ENCODE measurements at places on chromosomes 12 and 14.

- no peak for ATAC-seq
Observed at GRCh38 chr12:68030248-68030647, 41.0 kb downstream of the IFNG-AS1 start.

- no peak for ATAC-seq
Observed at GRCh38 chr14:49828640-49829039, 23.9 kb downstream of the NEMF start.

DNA sequence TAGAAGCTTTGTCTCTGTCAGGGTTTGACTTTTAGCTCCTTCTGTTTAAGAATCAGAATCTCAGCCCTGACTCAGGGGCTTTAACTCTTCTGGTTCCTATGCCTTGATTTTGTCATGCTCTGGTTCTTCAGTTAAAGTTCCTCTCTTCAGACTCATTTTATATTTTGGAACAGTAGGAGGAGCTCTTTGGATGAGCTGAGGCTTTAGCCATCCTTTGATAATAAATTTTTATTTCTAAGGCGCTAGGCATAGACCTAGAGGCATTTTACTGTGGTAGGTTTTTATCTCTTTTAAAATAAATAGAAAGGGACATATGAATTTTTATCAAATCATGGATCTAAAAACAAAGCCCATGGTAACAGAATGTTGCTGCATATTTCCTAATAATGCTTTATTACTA, 51.7 kb downstream of the ATP23 start:
- ATAC-seq = no peak

GRCh38 chr14:71245659-71246361, 338.6 kb downstream of the PCNX1 start:
- no peak for ATAC-seq

DNA sequence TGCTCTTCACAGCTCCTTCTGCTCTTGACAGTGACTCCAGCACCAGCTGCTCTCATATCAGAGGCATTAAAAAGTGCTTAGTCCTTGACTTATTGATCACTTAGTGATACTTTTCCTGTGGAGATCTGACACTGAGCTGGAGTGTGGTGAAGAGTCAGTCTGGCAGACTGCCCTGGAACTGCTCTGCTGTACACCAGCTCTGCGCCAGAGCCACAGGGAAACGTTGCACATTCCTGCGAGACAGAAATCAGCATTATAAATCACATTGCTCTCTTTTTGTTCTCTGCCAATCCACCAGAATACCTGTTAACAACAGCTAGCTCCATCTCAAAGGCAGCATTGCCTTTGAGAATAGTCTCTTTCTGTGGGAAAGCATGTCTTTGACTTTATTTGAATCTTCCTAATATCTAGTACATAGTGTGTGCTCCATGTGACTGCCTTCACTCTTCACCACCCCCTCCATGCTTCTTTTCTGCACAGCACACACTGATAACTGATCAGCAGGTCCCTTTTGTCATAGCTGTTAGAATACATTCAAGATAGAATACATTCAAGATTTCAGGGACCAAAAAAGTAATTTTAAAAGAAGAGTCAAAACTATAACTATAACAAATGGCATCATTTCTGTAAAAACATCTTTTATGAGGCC, 48.2 kb upstream of the VSX2 start:
- ATAC-seq = no peak

GRCh38 chr14:99241325-99242010, 30.5 kb downstream of the BCL11B start:
- peak; percentile 43 for ATAC-seq

DNA sequence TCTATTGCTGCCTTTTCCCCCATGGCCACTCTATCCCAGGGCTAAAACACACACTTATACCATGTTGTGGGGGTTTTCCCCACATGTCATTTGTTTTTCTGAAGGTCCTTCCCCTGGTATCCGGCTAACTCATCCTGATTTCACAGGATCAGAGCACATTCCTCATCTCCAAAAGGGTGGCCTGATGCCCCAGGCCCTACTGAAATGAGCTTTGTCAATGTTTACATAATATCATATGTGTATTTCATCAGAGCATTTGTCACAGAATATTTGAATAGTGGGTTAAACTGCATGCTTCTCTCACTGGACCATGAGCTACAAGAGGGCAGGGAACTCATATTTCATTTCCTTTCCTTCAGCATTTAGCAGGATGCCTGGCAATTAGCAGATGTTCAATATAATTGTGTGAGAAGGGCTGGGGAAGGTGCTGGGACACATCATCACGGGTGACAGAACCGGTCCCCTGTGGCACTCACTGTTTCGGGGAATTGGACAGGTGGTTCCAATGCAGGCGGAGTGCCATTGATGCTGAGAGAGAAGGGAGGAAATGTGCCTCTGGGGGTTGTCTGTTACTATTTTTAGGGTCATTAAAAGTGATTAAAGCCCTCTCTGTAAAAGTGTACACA, 26.8 kb downstream of the EMP1 start:
- no peak for ATAC-seq

DNA sequence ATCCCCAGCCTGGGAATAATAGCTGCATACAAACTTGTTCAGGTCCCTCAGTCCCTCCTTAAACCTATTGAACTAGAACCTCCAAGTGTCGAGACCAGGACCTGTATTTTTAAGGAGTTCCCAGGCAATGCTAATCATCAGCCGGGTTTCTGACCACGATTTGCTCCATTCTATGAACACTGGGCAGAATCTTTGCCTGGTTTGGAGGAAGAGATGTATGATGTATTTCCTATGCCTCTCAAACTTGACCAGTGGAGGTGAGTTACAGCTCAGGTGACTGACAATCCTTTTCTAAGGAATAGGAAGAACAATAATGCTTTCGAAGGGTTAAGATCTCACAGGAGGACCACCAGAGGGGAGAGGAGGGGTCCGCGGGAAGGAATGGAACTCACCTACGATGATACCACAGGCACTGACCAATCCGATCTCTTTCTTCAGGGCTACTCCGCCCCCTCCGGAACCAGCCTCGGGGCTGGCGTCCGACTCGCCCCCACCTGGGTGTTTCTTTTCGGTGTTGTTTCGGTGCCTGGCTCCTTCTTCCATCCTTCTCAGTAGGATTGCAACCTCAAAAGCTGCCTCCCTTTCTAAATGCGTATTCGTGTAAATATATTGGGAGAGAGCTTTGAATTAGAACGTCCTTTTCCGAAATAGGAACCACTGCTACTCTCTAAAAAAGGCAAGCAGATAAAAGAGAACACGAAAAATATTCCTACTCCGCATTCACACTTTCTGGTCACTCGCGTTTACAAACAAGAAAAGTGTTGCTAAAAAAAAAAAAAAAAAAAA, 895 bp downstream of the SLC7A8 start:
- peak; percentile 68 for ATAC-seq

DNA sequence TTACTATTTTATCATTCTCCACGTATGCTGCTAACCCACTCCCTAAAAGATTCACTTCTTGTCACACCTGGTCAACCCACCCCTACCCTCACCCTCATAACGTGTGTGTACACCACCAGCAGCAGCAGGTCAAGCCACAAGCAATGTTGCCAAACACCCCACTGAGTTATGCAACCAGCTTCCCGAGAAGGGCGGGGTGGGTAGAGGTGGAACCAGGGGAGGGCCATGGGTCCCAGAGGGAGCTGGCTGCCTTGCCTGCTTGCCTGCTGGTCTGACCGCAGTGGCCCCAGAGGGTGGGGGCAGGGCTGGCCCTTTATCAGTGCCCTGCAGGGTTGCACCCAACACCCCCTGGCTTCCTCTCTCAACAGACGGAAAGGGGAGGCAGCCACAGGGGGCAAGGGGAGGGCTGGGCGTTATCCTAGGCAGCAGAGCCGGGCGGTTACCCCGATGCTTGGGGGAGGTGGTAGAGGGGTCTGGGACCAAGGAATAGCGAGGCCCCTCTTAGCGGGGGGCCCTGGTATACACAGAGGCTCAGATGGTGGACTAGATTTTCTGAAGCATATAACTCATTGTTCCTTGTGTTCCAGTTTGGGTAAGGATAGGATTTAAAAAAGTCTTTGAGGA, 3.5 kb upstream of the NFE2 start:
- peak; percentile 13 for ATAC-seq

GRCh38 chr12:10058387-10058786, 27.9 kb downstream of the CLEC9A start:
- no peak for ATAC-seq

DNA sequence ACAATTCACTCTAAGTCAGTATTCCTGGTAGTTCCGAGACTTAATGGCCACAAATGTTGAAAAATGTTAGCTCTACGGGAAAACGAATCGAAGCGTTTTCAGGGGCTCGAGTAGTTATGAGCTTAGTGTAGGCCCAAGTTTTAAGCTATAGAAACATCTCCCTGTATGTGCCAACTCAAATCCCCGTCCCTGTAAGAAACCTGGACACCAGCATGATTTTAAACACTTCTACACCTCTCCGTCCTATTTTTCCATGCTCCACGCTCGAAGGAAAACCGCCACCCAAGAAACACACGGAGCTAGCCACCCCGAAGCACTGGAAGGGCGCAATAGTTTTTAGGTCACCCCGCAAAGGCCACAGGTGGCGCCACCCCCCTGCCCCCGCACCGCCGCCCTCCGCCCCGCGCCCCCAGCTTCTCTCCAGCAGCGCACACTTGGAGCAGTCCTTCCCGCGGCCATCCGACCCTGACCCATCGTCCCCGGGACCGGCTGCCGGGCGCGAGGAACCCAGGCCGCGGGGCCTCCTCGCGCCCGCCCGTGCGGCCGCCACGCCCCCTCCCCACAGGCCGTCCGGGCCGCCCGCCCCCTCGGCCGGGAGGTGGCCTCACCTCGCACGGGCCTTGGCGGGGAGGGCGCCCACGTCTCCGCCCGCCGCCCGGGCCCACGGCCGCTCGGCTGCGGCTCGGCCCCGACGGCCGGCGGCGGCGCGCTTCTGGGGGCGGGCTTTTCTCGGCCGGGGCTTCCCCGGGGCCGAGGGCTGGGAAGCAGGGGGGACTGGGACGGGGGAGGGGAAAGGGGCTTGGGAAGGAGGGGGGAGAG, 522 bp downstream of the R3HDM2 start:
- peak; percentile 68 for ATAC-seq

GRCh38 chr14:106845286-106846087, 1319.1 kb downstream of the TMEM121 start:
- ATAC-seq = peak; percentile 63

DNA sequence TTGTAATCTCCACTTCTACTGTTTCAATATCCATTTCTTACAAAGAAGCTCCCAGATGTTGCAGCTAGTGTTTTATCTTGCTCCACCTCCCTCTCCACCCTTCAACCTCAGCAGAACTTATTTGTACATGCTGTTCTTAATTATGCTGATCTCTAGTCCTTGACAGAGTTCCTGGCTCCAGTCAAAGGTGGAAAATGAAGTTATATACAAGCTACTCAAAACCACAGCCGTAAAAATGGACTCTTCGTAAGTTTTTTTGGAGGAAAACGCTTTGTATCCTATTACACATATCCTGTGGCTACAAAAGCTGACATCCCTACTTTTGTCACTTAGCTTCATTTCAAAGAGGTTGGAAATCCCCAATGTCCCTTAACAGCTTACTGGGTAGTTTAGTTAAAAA, 1.3 kb downstream of the CLEC1A start:
- no peak for ATAC-seq

- no peak for ATAC-seq
Observed at GRCh38 chr12:107469011-107469410, 216.6 kb upstream of the PWP1 start.

GRCh38 chr12:75208856-75209811, 505 bp downstream of the KCNC2 start:
- ATAC-seq = no peak

DNA sequence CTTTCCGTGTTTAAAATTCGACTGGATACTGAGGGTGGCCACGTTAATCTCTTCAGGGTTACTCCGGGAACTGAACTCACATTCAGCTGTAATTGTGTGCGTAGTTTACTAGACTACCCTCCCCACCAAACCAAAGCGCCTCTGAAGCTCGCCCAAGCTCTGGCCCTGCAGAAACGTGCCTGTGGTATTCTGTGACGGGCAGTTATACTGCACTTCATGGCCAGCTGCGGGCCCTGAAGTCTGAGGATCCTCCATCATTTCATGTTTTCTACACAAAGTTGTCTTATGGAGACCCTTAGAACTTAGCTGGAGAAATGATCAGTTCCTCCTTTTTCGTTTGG, 688 bp downstream of the ZNF26 start:
- no peak for ATAC-seq

GRCh38 chr12:104219361-104219892, 3.8 kb downstream of the TXNRD1 start:
- peak; percentile 25 for ATAC-seq

DNA sequence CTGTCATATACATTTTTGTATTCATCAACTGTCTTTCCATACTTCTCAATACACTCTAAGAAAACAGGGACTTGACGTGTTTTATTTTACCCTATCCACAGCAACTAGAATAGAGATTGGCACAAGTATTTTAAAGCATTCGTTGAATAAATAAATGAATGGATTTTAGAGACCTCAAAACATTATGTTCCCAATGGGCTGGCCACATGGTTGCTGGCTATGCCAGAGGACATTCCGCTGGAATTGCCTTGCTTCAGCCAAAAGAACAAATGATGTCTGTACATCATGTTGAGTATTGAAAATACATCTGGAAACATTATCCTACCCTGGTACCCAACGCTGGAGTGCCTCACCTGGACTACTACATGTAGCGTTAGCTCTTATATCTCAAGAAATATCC, 132.8 kb upstream of the RAP1B start:
- no peak for ATAC-seq

DNA sequence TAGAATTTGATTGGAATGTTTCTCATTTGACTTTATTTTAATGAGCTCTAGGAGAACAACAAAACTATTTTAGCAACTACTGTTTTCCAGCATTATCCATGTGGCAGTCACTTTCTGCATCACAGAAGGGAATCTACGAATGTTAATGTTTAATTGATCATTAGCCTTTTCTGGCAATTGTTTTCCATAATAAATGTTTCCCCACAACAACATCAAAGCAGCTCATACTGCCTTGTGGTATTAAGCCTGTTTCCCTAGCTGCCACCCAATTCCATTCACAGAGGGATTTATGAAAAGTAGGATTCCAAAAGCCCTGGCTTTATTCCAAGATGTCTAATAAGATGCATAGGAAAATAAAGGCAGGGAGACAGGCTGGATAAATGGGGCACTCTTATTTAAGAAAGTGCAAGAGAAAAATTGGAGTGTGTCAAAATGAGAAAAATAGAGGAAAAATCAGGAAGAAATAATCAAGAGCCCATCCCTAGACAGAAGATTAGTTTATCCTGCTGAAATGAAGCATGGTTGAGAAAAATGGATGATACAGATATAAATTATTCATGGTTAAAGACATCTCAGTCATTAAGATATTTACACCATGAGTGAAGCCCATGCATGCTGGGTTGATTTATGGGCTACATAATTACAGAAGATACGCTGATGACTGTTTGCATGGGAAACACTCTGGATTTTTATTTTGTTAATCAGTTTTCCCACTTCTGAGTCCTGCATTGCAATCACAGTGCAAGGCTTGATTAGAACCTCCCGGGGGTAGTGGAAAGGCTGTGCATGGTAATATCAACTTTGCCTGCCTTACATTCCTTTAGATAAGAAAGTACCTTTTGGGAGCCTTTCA, 180.3 kb downstream of the HELB start:
- ATAC-seq = no peak

DNA sequence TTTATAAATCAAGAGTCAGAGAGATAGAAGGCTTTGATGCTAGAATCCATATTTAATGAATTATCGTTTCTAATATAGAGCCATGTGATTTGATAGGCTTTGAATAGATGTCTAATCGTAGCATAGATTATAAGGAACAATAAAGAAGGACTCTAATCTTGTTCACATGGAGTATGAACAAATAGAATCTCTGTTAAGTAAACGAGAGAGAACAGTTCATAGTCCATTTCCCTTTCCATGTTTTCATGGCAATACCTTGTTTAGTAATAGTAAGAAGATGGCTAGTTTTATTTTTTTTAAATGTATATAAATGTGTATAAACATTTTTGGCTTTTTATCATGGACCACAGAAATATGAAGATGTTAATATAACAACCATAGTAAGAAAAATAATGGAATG, 32.3 kb upstream of the RAD51AP1 start:
- no peak for ATAC-seq
